BJ (cell line): ENCODE measurements at places on chromosomes 16 and 17.
A peak's percentile ranks its signal among the peaks of the same experiment; 100 is the strongest.

- DNase-seq, result peak; percentile 70
These were observed 13.4 kb downstream of the USP43 start for GRCh38 chr17:9658593-9659211.

DNA sequence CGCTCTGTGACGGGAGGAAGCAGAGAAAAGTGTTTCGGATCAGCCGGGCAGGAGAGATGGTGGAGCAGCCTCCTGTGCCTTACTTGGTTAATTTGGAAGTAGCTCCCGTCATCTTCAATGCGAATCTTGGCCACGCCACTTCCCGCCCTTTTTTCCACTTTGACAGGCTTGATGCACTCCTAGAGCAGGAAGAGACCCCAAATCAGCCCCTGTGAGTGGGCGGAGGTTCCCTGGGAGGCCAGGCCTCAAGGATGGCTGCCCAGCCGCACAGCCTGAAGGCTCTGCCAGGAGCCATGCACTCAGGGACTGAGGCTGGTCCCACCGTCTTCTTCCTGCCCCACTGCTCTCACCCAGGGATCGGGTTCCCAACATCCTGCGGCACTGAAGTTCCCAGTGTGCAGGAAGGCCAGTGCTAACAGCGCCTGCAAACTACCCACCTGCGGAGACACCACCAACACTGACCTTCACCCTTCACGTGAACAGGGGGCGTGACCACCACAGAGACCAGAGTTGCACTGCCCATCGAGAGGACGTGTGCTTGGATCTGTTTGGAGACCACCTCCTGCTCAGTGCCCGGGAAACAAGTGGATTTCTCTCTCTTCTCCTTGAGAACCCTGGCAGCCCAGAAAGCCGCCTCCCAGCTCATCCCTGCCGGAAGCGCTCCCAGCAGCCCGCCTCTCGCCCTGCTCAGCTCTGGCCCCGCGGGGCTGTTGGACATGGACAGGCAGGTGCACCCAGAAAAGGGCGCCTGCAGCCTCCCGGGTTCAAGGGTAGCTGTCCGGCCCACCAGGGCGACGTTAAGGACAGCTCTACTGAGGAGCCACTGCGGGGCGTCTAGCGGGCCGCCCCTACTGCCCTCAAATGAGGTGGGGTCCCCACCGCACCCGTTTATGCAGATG is 988 bp downstream of the CIAO3 start:
- no peak for DNase-seq

GRCh38 chr16:24610416-24610755 is 71.0 kb downstream of the RBBP6 start:
- no peak for DNase-seq

GRCh38 chr17:6867849-6868248 is 36.3 kb upstream of the TEKT1 start:
- DNase-seq, result no peak

DNA sequence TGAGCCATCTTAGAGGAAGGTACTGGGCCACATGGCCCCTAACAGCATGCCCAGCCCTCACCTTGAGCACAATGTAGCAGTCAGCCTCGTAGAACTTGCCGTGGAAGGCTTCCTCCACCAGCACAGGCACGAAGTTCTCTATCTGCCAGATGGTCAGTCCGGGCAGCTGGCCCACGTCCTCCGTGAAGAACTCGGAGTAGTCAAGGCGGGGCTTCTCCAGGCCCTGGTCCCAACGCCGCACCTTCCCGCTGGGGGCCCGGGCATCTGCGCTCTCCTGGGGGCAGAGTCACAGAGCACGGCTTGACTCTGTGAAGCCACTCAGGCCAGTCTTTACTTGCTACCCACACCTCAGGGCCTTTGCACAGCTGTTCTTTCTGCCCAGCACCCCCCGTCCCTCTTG is 7.3 kb downstream of the FLII start:
- no peak for DNase-seq

DNA sequence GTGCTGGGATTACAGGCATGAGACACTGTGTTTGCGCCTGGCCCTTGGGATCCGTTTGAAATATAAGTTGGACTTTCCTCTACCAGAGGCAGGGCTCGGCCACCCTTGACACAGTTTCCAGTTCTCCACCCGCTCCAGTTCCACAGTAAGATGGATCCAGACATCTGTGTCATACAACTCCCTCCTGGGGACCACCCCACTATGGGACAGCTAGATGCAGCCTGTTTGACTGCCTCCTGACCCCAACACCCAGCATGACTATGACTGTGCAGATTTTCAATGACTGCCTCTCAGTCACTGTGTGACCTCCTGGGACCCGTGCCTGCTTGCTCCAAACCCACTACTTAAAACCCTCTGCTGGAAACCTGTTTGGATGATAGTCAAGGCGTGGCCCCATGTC is 166.7 kb downstream of the IRF8 start:
- no peak for DNase-seq

DNA sequence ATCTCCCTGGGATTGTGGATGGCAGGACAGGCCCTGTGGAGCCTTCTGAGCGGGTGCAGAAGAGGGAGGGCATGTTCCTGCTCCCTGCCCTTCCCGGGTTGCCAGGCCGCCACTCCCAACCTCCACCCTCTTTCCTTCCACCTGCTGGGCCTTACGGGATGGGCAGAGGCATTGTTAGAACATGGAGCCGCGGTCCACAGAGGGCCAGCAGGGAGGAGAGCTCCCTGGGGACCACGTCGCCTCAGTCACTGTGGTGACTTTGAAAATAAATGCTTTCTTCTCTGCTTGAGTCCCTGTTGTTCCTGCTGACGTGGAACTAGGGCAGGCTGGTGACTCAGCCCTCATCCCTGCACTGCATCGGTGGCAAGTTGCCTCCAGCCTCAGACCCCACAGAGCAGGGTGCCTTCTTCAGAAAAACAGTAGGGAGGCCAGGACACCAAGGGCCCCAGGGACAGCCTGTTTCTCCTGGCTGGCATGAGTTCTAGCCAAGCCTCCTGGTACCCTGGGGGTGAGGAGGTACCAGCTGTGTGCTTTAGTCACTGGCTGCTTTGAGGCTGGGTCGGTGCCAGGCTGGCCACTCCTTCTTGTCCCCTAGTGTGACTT is 224.9 kb downstream of the SEC14L1 start:
- DNase-seq, result no peak

GRCh38 chr17:68437979-68438822 is 19.1 kb downstream of the WIPI1 start:
- DNase-seq, result no peak

DNA sequence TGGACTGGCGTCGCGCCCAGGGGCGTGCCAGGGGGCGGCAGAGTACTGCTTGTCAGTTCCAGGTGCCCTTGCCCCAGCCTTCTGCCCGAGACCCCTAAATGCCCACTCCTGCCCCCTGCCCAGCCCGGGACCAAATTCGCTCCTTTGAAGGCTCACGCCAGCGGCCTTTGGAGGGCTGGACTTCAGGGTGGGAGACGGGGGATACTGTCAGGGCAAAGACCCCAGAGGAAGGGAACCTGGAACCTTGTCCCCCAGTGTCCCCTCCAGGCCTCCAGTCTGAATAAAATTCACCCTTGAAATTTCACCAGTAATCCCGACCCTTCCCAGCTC is 737 bp downstream of the OTOP3 start:
- no peak for DNase-seq

- no peak for DNase-seq
These were observed 7.9 kb upstream of the PLEKHG4 start for GRCh38 chr16:67271446-67271845.

DNA sequence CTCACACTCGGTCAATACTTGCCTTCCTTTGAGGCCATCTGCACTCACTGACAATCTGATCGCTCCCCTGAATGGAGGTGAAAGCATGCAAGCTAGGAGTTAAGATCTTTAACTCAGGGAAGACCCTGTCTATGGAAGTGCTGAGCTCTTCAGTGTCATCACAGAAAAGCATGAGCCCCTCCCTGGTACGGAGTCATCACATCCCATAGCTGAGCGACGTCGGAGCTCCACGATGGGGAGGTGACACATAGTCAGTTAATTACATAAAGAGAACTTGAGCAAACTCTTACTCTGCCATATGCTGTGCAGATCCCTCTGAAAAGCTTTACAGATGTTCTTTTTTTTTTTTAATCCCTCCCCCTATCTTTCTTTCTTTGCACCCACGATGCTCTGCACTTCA is 463.2 kb downstream of the WWOX start:
- no peak for DNase-seq

DNA sequence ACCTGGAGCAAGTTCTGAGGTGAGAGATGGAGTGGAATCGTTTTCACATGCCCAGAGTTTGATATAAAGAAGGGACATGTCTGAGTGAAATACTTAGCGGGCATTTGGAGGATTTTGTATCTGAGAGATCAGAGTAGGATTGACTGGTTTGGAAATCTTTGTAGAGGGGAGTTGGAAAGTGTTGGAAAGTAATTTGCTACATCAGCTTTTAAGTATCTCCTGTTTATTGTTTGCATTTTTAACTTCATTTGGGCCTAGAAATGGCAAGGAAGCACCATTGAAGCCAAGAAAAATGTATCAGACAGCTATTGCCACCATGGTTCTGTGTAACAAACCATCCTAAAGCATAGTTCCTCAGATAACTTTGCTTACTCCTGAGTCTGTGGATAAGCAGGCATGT is 1015.1 kb upstream of the EEF2KMT start:
- DNase-seq, result no peak

GRCh38 chr16:4593086-4593485 is 21.6 kb downstream of the UBALD1 start:
- no peak for DNase-seq

DNA sequence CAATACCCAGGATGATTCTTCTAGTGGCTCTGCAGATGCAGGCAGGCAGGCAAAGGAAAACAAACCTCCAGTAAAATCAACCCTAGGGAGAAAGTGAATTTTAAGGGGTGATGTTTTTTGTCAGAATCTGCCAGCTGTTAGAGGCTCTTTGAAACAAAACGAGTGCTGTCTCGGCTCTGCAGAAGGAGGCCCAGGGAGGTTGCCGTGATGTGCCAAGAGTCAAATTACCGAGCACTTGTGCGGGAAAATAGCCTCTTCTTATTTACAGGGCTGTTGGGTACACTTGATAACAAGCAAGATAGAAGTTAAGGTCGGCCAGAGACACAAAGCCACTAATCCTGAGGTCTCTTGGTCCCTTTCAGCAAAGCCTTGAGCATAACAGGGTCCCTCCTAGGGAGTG is 68.9 kb upstream of the EEF2KMT start:
- DNase-seq, result no peak
